Renal pelvis (tissue), 12 donors: ENCODE measurements at places on chromosomes 7 and 10.

DNA sequence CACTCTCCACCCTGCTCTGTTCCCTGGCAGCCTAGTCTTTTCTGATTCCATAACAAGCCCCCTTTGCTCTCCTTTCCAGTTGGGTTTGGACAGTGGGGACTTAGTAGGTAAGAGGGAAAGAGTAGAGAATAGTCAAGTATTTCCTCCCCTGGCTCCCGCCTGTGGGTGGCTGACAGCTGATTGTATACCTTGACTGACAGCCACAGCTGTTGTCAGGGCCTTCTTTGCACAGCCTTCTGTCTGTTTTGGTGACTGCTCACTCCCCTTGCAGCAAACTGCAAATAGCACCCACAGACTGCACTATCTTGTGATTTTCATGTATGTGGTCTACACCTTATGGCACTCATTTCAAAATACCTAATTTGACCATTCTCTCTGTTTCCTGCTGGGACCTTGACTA lies 486.3 kb downstream of the ACTR3B start:
- no peak for DNase-seq

DNA sequence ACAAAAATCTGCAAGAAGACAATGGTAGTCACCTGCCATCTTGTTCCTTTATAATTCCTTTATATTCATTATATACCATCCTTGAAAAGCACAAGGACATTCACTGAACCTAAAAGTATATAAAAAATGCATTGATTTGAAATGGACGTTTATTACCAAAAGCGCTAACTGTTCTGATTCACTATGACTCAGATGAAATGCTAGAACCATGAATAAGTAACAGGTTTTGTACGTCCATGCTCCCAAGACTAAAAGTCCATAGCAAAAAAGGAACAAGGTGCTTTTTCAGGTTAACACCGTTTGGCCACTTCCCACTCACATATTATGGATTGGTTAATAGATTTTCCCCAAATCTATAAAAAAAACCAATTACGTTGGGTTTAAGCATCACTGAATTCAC lies 109.4 kb downstream of the PPP1R17 start:
- DNase-seq = no peak

GRCh38 chr7:162632-163297 lies 29.6 kb upstream of the FAM20C start:
- no peak for DNase-seq

- no peak for DNase-seq
These were observed 595.9 kb downstream of the KCNMA1 start for GRCh38 chr10:77041636-77042258.

DNA sequence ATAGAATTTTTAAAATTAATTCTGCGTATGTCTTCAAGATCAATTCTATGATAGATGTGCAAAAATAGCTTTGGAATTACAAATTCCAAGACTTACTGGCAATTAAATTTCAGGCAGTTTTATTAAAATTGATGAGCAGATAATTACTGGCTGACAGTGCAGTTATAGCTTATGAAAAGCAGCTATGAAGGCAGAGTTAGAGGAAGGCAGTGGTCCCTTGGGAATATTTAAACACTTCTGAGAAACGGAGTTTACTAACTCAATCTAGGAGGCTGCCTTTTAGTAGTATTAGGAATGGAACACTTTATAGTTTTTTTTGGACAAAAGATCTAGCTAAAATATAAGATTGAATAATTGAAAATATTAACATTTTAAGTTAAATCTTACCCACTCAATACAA lies 70.8 kb downstream of the CFTR start:
- no peak for DNase-seq

- DNase-seq = no peak
These were observed 80.5 kb upstream of the ETV1 start for GRCh38 chr7:14069961-14070360.

GRCh38 chr7:29282819-29283414 lies 88.3 kb downstream of the CHN2 start:
- DNase-seq = no peak

DNA sequence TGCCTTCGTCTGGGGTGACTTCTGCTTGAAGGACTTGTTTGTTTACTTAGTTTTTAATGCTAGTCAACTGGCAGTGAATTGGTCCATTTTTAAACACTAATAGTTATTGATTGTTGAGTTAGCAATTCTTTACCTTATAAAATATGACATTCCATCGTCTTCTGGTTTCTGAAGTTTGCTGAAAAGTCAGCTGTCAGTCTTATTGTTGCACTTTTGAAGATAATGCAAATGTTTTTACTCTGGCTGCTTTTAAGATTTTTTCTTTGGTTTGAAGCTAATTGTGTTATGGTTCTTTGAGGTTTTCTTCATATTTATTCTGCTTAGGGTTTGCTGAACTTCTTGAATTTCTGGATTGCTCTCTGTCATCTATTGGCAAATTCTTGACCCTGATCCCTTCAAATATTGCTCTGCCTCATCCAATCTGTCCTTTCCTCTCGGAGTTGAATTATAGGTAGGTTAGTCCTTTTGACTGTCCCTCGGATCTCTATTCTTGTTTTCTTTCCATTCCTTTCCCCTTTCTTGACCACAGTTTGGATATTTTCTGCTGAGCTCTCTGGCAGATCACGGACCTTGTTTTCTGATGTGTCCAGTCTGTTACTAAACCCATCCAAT lies 24.2 kb downstream of the MGMT start:
- no peak for DNase-seq

DNA sequence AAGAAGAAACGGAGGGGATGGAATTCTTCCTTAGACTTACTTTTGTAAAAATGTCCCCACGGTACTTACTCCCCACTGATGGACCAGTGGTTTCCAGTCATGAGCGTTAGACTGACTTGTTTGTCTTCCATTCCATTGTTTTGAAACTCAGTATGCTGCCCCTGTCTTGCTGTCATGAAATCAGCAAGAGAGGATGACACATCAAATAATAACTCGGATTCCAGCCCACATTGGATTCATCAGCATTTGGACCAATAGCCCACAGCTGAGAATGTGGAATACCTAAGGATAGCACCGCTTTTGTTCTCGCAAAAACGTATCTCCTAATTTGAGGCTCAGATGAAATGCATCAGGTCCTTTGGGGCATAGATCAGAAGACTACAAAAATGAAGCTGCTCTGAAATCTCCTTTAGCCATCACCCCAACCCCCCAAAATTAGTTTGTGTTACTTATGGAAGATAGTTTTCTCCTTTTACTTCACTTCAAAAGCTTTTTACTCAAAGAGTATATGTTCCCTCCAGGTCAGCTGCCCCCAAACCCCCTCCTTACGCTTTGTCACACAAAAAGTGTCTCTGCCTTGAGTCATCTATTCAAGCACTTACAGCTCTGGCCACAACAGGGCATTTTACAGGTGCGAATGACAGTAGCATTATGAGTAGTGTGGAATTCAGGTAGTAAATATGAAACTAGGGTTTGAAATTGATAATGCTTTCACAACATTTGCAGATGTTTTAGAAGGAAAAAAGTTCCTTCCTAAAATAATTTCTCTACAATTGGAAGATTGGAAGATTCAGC lies 158.7 kb upstream of the LANCL2 start:
- no peak for DNase-seq

- DNase-seq = no peak
These were observed 214.7 kb upstream of the SLC26A5 start for GRCh38 chr7:103660455-103661371.
